Thoracic aorta (tissue), 2 donors: ENCODE measurements at places on chromosomes 7 and 10. TPM values are rescaled to one million over a fixed set of nuclear protein-coding genes. Genes with fewer than 3 reads are reported as not detected.

PSTK gene
- total RNA-seq, result 1.1 TPM

TET1 gene
- total RNA-seq, result 2.4 TPM

AASS gene
- total RNA-seq, result 47.2 TPM

NRCAM gene
- total RNA-seq, result 2.4 TPM

BTBD16 gene
- total RNA-seq, result not detected

KCND2 gene
- 0.14 TPM for total RNA-seq

CLCN1 gene
- 0.68 TPM for total RNA-seq

PIK3AP1 gene
- total RNA-seq, result 23.6 TPM

OR6B1 gene
- not detected for total RNA-seq

KNDC1 gene
- total RNA-seq, result 0.14 TPM

NPC1L1 gene
- total RNA-seq, result 2.2 TPM

MYO1G gene
- total RNA-seq, result 13.8 TPM

TMEM184A gene
- total RNA-seq, result not detected

FAM25C gene
- total RNA-seq, result not detected

DNAH11 gene
- total RNA-seq, result 1.9 TPM

PDK4 gene
- 79.5 TPM for total RNA-seq

TMEM139 gene
- not detected for total RNA-seq

CFAP69 gene
- total RNA-seq, result 3.8 TPM

FKBP9 gene
- 196 TPM for total RNA-seq

UTF1 gene
- not detected for total RNA-seq

FHIP2A gene
- 38.4 TPM for total RNA-seq

TLX1 gene
- total RNA-seq, result not detected

TRIL gene
- total RNA-seq, result 2.6 TPM

FAM200A gene
- total RNA-seq, result 4.3 TPM

SFXN2 gene
- total RNA-seq, result 1.6 TPM

PHYHIPL gene
- total RNA-seq, result 2.6 TPM

GRK5 gene
- 90.2 TPM for total RNA-seq

SCIN gene
- 2.0 TPM for total RNA-seq
